Activated CD4-positive, CD25-positive, alpha-beta regulatory T cell treated with anti-CD3 and anti-CD28 coated beads, Interleukin-2, amount 50 U/mL, for 72 hours (primary cell): ENCODE measurements at places on chromosomes 16 and 17.

GRCh38 chr17:64074704-64075426 is 54.4 kb upstream of the ICAM2 start:
- DNase-seq: no peak

GRCh38 chr16:4016658-4017057 is 99.6 kb downstream of the ADCY9 start:
- DNase-seq: no peak

DNA sequence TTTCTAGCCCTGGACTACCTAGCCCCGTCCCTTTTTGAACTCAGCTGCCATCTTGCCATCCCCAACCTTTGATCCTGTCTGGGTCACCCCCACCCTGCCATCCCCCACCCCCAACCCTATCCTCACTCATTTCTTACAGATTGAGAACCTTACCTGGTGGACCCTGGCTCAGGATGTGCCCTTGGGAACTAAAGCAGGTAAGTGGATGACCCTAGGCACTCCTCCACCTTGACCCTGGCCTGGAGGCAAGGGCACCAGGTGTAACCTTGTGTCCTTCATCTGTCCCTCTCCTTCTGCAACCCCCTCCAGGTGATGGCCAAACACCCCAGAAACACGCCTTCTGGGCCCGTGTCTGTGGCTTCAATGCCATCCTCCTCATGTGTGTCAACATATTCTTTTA is 15.5 kb upstream of the FAM83G start:
- no peak for DNase-seq

DNA sequence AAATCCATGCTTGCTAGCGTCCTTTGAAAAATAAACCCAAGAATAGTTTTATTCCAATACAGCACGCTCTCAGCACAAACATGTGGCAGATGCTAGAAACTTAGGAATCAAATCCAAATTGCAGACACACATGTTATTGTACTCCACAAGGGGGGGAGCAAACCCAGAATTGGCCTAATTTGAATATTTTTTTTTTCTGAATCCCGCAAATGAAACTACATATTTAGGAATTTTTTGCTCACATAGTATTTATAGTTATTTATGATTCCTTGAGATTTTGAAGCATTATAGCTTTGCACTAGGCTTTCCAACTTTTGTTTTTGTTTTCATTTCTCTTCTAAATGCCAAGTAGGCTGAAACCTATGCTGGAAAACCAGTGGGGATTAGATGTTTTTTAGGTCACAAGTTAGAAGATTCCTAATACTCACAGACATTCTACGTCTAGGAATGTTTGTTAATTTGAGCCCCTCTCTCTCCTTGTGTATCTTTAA is 59.3 kb upstream of the CDH11 start:
- DNase-seq: no peak

DNA sequence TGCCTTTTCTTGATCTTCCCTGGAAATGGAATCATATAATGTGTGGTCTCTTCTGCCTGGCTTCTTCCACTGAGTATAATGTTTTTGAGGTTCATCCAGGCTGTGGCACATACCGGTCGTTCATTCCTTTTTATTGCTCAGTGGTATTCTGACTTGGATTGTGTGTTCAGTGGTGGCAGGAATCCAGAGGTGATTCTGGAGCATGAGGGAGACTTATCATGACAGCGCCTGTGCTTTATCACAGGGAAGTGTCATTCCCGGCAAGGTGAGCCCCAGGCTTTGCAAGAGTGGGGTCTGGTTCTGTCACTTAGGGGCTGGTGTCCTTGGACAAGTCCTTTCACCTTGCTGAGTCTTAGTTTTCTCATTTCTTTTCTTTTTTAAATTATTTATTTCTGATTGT is 53.0 kb downstream of the IRX3 start:
- DNase-seq: no peak

- no peak for DNase-seq
These were observed 47.5 kb upstream of the RRN3 start for GRCh38 chr16:15141586-15141985.

DNA sequence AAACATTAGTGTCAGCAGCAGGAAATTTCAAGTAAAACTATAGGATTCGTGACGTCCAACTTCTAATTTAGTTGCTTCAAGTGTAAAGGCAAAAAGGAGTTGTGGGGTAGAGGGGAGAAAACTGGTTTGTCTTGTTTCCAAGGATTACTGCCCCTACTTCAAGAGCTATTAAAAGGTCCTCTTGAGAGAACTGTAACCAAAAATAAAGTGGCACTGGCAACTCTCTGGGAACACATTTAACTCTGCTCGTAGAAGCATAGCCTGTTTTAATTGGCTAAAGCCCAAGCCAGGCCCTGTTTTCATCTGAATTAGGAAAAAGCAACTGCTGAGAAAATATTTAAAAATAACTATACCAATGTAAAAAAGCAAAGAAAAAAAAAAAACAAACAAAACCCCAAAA is 51.8 kb upstream of the AKAP1 start:
- no peak for DNase-seq

GRCh38 chr16:6125483-6126259 is 1028.1 kb upstream of the EEF2KMT start:
- no peak for DNase-seq

- no peak for DNase-seq
These were observed 33.8 kb upstream of the ADGRG1 start for GRCh38 chr16:57594531-57595031.

GRCh38 chr17:40524243-40524965 is 23.0 kb upstream of the TNS4 start:
- no peak for DNase-seq

DNA sequence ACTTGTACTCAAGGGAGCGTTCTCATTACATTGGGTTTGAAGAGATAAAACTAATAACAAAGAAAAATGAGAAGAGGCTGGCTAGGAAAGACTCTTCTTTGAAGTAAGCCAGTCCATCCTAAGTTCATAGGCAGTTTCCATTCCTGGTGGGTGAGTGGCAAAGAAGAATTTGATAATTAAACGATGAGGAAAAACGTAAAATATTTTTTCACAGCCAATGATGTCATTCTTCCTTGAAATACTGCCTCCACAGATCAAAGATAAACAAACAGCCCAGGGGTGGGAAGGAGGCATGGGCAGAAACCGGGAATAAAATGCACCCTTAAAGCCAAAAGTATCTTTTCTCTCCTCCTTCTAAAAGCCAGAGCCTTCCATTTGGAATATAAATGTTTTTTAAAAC is 346.6 kb downstream of the PMP22 start:
- no peak for DNase-seq

DNA sequence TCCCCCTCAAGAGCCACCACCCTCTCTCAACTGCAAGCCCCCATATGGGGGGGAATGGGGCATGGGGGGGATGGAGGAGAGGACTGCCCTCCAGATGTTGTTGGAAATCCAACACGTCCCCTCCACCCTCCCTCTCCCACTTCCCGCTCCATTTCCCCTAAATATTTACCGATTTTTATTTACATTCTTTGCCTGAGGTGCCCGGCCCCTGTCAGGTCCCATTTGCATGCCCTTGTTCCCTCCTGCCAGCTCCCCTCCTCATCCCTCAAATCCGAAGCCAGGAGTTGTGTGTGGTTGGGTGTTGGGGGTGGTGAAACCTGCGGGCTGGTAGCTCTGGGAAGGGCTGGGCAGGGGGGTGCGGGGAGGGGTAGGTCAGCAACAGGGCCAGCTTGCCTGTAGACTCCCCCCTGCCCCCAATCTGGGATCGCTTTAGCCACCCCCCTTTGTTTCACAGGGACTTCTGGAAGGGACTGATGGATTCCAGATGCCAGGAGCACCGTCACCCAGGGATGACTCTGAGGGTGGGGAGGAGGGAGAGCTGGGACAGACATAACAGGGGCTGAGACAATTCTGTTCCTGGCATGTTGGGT is 39.7 kb upstream of the NGFR start:
- DNase-seq: no peak

- DNase-seq: no peak
These were observed 8.5 kb downstream of the ITGA3 start for GRCh38 chr17:50064253-50065001.

DNA sequence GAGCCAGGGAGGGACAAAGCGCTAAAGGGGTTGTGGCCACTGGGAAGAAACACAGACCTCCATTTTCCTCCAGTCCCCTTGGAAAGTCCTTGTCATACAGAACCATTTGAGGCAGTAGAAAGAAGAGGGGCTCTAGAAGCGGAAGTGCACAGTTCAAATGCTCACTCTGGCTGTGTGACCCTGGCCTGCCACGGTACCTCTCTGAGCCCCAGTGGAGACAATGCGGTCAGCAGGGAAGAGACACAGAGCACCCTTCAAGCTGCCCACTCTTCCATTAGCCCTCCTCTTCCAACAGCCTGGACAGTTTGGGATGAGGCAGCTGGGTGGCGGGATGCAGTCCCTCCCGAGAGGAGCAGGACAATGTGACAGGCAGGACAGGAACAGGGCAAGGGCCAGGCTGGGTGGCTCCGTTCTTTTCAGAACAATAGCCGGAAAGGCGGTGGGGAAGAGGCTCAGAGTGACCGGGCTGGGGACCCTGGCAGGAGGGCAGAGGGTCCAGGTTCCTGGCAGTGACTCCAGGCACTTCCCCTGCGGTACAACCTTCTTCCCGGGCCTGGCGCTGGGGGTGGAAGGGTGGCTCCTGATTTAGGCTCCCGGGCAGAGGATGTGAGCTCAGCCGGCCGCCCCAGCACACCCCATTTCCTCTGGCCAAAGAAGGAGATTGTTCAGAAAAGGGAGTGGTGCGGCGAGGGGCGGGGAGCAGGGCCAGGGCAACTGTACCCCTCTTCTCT is 5.6 kb downstream of the CASKIN2 start:
- no peak for DNase-seq

- no peak for DNase-seq
These were observed 94.6 kb downstream of the BANP start for GRCh38 chr16:88045820-88046303.

DNA sequence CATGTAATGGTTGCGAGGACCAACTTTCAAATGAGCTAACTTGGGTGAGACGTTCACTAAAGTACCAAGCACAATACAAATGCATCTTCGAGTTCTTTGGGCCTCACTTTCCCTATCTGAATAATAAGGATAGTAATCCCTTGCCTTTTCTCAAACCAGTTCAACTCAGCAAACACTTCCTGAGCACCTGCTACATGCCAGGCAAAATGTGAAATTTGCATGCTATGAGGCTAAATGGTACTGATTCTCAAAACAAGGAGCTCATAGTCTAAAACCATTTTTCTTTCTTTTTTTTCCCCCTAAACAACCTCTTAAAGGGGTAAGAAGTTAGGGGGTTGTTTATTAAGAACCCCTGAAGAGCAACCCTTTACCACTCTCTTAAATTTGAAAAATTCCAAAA is 101.4 kb upstream of the HLF start:
- DNase-seq: no peak

- DNase-seq: no peak
These were observed 30.5 kb downstream of the CNGB1 start for GRCh38 chr16:57940382-57940966.

DNA sequence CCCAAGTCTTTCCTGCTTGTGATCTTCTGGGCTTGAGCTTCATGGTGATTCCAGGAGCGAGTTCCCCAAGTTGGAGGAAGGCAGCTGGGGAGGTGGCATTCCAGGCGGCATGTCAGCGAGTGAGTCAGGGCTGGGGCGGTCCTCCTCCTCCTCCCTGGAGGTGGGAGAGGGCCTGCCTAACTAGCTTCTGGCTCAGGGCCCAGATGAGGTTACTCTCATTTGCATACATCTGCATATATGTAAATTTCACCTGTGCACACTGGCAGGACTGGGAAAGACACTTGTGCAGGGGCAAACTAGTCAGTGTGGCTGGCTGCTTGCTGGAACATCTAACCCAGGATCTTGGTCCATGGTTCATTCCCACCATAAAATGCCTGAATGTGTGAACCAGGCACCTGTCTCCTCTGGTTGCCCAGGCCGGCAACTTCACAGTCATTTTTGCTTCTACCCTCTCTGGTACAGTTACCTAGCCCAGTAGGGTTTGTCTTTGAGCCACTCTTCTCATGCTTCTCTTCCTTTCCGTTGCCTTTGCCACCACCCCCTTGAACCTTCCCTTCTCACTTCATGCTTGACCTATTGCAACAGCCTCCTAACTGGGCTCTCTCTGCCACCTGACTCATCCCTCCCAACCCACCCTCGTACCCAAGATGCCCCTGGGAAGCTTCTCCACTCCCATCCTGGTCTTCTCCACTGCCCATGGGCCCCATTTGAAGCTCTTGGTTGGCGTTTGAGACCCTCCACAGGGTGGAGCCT is 9.6 kb upstream of the DLX4 start:
- DNase-seq: no peak

GRCh38 chr16:50842589-50842988 is 100.7 kb downstream of the CYLD start:
- no peak for DNase-seq

- DNase-seq: no peak
These were observed 480.0 kb downstream of the PMP22 start for GRCh38 chr17:14784997-14785696.

DNA sequence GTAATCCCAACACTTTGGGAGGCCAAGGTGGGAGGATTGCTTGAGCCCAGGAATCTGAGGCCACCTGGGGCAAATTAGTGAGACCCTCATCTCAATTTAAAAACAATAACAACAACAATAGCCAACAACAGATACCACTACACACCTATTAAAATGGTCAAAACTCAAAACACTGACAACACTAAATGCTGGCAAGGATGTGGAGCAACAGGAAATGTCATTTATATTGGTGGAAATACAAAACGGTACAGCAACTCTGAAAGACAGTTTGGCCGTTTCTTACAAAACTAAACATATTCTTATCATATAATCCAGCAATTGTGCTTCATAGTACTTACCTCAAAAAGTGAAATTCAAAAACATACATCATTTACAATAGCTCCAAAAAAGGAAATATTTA is 57.7 kb downstream of the DNAH3 start:
- no peak for DNase-seq
